ENCODE measurements at places on chromosomes 7 and 10. TPM values are rescaled to one million over a fixed set of nuclear protein-coding genes. Genes with fewer than 3 reads are reported as not detected.

TBXAS1 gene
- 2.9 TPM for total RNA-seq

ZNF736 gene
- total RNA-seq = 6.6 TPM

PRKCQ gene
- 59.2 TPM for total RNA-seq

PITX3 gene
- total RNA-seq = 9.7 TPM

DNA sequence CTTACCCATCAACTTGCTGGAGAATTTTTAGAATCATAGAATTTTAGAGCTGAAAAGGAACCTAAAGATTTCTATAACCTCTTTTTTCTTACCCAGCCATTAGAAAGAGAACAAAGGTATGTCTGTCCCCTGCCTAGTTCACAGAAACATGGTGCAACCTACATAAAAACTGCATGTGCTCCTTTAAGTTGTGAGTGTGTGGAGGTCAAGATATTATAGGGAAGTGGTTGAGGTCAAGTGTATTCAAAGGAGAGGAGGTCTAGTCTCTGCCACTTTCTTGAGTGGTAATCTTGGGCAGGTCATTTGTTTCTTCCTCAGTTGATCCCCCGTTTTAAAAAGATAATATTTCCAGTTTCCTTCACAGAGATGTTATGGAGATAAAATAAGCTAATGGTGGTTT, 6.4 kb downstream of the UBTD1 start:
- H3K27ac ChIP-seq = no peak overlapping the region
- H3K27me3 ChIP-seq = no peaks in the 10 kb centered on the region
- no peaks in the 10 kb centered on the region for H3K36me3 ChIP-seq
- H3K4me3 ChIP-seq = no peak overlapping the region
- DNase-seq = no peak
- H3K4me1 ChIP-seq = peaks cover 29% of the 10 kb centered on the region

DNA sequence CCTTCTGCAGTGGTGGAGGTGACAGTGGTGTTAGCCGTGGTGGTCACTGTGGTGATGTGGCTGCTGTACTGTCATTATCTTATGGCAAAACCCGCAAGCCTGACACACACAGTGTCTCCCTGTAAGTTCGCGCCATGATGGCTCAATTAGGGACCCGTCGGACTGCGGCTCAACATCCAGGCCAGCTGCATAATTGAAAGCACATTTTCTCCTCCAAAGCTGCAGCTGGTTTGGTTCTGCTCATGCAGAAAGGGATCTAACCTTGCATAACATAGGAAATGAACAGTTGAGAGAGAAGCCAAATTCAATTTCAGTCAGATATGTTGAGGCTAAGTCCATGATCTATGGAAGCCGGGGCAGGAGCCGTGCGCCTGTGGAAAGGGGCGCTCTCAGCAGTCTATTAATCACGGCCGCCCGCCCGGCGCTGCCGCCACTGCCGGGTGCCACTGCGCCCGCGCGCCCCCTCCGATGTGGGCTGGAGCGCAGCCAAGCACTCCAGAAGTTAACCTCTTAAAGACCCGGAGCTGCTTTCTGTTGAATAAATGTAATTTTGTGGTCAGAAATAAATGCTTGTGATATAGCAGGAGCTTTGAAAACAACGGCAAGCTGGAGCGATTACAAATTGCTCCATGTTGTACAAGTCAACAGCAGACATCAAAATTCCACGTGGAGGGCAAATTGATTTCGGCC, 227.7 kb downstream of the CUX1 start:
- peak; percentile 52 for DNase-seq
- H3K36me3 ChIP-seq = no peaks in the 10 kb centered on the region
- peaks cover 15% of the 10 kb centered on the region for H3K4me1 ChIP-seq
- H3K27ac ChIP-seq = no peak overlapping the region
- peak overlapping the region; percentile 48 for H3K4me3 ChIP-seq

- peak overlapping the region; percentile 89 for H3K27ac ChIP-seq
- no peaks in the 10 kb centered on the region for H3K36me3 ChIP-seq
- H3K27me3 ChIP-seq = no peaks in the 10 kb centered on the region
- peak overlapping the region; percentile 53 for H3K4me3 ChIP-seq
- H3K4me1 ChIP-seq = peaks cover 58% of the 10 kb centered on the region
- no peak for DNase-seq
Measured at GRCh38 chr7:123647106-123647730, 8.4 kb upstream of the LMOD2 start.

DNA sequence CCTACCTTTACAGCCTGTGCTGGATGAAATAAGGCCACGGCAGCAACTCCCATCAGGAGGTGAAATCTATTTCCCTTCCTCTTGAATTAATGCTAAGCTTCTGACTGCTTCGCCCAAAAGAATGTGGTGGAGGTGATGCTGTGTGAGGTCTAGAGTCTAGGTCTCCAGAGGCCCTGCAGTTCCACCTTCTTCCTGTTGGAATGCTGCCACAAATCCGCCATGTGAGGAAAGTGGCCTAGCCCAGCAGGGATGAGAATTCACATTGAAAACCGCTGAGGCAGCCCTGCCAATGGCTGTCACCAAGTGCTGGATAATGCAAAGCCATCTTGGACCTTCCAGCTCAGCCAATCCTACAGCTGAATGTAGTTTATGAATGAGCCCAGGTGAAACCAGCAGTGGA, 28.0 kb downstream of the RHOBTB1 start:
- no peak for DNase-seq
- H3K36me3 ChIP-seq = peaks cover 3% of the 10 kb centered on the region
- no peaks in the 10 kb centered on the region for H3K27me3 ChIP-seq
- peak overlapping the region; percentile 95 for H3K27ac ChIP-seq
- peaks cover 79% of the 10 kb centered on the region for H3K4me1 ChIP-seq
- no peak overlapping the region for H3K4me3 ChIP-seq
